Erythroblast (primary cell): ENCODE measurements at places on chromosomes 4 and X.
A peak's percentile ranks its signal among the peaks of the same experiment; 100 is the strongest.

- no peak for DNase-seq
Measured at GRCh38 chrX:130771230-130771629, 131.8 kb downstream of the ENOX2 start.

DNA sequence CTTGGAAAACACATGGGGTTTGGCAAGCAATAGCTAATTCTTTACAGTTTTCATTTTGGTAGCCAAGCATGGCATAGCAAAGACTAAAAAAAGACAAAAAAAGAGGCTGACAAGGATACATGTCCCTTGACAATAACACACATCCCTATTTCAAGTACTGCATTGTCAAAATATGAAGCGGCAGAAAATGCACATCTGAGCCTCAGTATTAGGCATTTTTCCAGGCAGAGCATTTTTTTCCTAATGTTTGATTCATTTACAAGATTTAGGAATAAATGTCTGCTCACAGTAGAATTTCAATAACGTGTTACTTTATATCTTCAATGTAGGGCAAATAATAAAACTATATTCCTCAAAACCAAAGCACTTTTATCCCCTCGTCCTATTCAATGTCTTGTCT, 216.3 kb upstream of the PCDH18 start:
- no peak for DNase-seq

DNA sequence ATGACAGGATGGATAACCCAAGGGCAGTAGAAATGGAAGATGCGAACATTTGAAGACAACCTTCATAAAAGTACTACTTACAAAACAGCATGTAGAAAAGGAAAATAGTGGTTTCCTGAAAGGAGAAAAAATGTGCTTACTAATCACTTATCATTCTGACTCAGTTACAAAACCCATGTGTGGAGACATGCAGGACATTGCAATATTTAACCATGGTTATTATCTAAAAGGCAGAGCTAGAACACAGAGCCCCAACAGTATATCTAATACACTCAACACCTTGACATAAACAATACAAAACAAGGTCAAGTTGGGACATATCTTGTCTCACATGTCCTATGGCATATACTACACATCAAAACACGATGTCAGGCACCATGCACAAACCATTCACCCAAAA, 55.9 kb downstream of the EIF4E start:
- peak; percentile 29 for DNase-seq

GRCh38 chr4:143782521-143782920, 82.0 kb upstream of the FREM3 start:
- DNase-seq: no peak

GRCh38 chr4:25144870-25145481, 15.3 kb downstream of the SEPSECS start:
- peak; percentile 46 for DNase-seq

DNA sequence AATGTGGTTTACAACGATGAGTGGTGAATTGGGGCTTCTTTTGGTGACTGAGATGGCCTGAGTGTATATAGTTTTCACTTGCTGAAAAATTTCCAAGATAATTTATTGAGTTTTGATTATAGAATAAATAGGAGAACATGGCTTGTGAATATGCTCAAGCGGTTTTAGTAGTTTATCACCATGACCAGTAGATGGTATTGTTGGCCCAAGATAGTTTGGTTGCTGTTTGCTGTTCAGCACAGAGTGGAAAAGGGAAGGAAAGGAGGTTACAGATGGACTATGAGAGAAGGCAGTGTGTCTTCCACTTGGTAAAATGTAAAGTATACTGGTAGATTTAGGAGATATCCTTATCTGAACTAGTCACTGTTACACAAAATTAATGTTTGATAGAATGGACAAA, 55.8 kb upstream of the POU4F2 start:
- no peak for DNase-seq

DNA sequence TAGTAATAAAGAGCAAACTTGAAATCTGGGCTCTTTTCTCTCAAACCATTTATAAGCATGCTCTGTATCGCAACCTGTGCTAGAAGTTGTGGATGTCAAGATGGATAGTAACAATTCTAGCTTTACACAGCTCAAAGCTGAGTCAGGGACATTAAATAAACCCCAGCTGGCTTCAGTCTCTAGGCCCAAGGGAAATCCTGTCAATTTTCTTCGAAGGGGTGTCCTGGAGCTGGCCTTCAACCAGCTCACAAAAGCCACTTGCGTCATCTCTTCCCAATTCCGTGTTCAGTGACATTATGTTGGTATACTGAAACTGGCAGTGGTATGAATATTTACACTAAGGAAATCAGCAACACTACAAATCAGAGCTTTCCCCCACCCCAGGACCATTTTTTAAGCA, 89.8 kb upstream of the PRKG2 start:
- no peak for DNase-seq

- no peak for DNase-seq
Measured at GRCh38 chr4:66059556-66059955, 389.3 kb upstream of the EPHA5 start.

- DNase-seq: peak; percentile 99
Measured at GRCh38 chr4:38667085-38667893, 3.3 kb downstream of the KLF3 start.

- no peak for DNase-seq
Measured at GRCh38 chr4:19375136-19375804, 876.4 kb upstream of the SLIT2 start.
